ENCODE measurements at places on chromosomes 16 and 17. TPM values are rescaled to one million over a fixed set of nuclear protein-coding genes. Genes with fewer than 3 reads are reported as not detected.
A peak's percentile ranks its signal among the peaks of the same experiment; 100 is the strongest.

The SEZ6L2 gene
- total RNA-seq, result not detected

The CES3 gene
- not detected for total RNA-seq

The IL4R gene
- 213 TPM for total RNA-seq

The GRAPL gene
- 9.6 TPM for total RNA-seq

The CCDC144A gene
- total RNA-seq, result 1.5 TPM

The TNFSF13 gene
- total RNA-seq, result 3.1 TPM

The PRCD gene
- total RNA-seq, result not detected

The CACNG4 gene
- total RNA-seq, result not detected

The TEX14 gene
- 0.22 TPM for total RNA-seq

The CNGB1 gene
- not detected for total RNA-seq

GRCh38 chr17:48471817-48472410 lies 41.9 kb upstream of the SKAP1 start:
- no peak for DNase-seq

GRCh38 chr17:17159571-17159970 lies 46.6 kb downstream of the PLD6 start:
- DNase-seq, result no peak

GRCh38 chr17:73637866-73638265 lies 6.4 kb downstream of the SDK2 start:
- no peak for DNase-seq

DNA sequence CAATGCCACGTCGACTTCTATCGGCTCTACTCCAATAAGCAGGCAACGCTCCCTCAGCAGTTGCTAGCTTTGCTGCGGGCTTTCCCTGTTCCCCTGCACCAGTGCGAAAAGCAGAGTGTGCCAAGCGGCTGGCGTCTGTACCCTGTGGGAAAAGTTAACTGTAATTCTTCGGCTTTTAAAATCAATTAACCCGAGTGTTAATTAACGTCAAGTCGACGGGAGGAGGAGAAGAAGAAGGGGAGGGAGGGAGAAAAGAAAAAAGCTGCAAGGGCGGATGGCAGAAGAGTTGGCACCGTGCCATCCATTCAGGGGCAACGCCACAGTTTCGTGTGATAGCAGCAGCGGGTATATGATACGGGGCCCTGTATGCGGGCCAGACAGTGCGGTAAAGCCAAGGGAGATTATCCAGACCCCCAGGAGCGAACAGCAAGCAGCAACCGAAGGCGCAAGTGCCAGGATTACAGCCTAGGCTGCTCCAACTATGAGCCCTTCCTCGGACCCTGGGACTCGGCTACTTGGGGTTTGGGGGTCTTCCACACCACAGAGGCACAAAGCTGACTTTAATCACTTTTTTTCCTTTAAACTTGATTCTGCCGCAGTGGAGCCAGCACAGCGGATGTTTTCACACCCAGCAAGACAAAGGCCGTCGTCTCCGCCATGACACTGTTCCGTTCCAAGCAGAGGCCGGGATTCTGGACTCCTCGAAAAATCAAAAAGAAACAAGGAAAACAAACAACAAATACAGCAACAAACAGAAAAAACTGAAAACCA lies 253.8 kb upstream of the PMFBP1 start:
- no peak for DNase-seq

DNA sequence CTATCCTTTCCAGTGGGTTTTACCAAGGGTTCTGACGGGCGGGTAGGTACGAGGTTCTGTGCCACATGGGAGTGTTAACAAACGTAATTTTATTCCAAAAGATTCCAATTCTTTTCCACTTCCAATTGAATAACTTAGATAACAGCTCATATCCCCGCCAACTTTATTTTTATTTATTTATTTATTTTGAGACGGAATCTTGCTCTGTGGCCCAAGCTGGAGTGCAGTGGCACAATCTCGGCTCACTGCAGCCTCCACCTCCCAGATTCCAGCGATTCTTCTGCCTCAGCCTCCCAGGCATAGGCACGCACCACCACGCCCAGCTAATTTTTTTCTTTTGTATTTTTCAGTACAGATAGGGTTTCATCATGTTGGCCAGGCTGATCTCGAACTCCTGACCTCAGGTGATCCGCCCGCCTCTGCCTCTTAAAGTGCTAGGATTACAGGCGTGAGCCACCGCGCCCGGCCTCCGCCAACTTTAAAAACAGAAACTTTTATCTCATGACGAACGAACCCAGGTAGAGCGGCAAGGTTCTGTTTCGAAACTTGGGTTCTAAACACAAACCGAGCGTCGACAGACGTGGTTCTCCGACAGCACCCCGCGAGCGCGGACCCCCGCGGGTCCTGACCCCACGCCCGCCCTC lies 613 bp downstream of the ECI1 start:
- peak; percentile 59 for DNase-seq

- peak; percentile 92 for DNase-seq
Measured at GRCh38 chr17:8158267-8159031, 4.3 kb downstream of the VAMP2 start.

DNA sequence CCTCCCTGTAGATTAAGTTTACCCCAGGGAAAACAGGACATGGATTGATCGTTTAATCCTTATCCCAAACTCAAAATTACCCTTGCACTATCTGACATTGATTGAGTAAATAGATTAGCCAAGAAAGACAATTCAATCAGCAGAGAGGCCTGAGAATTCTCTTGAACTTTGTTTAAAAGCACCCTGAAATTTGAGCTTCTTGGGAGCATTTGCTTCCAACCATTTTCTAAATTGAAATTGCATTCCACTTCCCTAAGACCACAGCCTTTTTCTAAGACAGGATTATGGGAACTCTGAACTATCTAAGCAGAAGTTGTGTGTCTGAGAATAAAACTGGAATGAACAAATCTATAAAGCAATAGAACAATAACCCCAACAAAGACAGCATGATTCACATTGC lies 76.6 kb upstream of the TNRC6A start:
- DNase-seq, result no peak

DNA sequence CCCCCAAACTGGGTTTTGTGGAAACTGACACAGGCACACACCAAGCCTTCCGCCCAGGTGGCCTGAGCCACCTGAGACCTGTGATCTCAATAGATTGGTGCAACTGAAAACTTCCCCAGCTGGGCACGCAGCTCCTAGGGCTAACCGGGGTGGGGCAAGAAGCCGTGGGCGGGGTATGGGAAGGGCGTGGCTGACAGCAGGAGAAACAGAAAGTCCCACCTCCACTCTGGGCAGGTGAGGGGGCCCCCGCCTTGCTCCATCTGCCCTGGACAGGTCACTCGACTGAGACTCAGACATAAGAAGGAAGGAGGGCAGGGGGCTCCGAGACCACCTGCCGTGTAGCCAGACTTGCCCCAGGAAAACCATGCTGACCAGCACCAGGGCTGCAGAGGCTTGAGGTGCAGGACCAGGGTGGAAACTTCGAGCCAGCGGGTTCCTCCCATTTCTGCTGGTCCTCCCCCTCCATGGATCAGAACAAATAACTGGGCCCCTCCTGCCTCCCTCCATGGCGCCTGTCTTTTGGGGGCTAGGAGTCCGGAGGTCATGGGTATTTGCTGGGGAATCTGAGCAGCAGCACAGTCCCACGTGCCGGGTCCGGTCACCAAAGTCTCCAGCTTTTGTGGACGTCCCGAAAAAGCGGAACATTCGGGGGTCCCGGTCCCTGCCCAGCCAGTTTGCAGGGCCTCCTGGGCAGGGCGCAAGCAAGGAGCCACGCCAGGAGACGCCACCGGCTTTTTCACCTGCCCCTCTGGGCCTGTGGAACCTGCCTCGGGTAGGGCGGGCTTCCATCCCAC lies 1.3 kb downstream of the TIMP2 start:
- DNase-seq, result no peak

- DNase-seq, result no peak
Measured at GRCh38 chr16:1279945-1280589, 24.2 kb downstream of the TPSD1 start.

GRCh38 chr17:63431939-63432804 lies 13.9 kb downstream of the CYB561 start:
- no peak for DNase-seq

- DNase-seq, result no peak
Measured at GRCh38 chr16:57366544-57367040, 5.7 kb upstream of the CX3CL1 start.

DNA sequence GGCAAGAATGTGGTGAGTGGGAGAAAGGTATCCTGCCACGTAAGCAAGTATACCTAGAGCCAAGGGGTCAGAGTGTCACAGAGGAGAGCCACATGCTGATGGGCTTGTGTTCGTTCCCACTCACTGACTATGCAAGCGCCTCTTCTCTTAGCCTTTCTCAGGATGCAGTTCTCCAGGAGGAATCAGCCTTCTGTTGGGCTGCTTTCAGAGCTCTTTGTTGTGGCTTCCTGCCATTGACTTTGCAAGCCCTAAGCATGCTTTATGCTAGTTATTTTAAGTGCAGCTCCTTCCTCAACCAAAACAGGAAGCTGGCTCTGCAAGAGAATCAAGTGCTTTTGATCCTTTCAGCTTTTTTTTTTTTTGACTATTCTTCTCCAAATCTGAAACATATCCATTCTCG lies 66.6 kb downstream of the SIAH1 start:
- no peak for DNase-seq

DNA sequence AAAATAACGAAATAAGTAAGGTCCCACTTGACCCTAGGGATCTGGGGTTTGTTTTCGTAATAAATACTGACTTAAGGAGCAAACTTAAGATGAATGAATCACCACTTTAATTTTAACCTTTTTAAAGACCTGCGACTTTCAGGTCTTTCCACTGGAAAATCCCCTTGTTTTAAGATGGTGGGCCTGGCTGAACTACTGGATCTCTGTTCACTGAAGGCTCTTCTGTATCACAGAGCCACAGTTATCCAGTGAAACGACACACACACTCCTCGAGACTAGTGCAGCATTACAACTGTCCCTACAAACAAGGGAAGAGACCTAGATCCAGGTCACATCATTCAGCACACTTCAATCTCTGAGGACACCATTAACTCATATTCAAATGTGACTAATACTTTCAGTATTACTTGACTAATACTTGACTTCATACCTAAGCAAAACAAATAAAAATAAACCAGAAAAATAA lies 299.0 kb downstream of the CEP112 start:
- no peak for DNase-seq

- DNase-seq, result no peak
Measured at GRCh38 chr17:42980766-42981397, 517 bp downstream of the RUNDC1 start.

GRCh38 chr17:69375229-69375628 lies 39.3 kb upstream of the MAP2K6 start:
- no peak for DNase-seq

GRCh38 chr17:41394254-41394996 lies 3.0 kb downstream of the KRT31 start:
- no peak for DNase-seq

DNA sequence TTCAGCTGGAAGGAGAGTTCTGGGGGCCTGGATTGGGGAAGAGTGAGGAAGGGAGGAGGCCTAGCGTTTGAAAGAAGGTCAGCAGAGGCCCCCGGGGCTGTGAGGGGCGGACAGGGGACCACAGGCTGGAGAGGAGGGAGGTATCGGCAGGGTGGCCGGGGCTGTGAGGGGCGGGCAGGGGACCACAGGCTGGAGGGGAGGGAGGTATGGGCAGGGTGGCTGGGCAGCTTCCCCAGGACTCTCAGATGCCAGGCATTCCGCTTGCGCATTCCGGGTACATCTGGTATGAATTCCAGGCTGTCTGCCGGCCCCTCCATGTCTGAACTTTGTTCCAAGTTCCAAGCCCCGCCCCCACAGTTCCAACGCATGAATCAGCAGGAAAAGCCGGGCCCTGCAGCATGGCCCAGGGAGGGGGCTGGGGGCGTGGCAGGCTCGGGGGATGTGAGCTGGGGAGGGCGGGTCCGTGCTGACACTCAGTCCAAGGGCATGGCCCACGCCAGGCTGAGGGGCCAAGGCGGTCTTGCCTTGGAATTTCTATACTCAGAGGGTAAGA lies 4.3 kb upstream of the TLCD2 start:
- DNase-seq, result peak; percentile 65

DNA sequence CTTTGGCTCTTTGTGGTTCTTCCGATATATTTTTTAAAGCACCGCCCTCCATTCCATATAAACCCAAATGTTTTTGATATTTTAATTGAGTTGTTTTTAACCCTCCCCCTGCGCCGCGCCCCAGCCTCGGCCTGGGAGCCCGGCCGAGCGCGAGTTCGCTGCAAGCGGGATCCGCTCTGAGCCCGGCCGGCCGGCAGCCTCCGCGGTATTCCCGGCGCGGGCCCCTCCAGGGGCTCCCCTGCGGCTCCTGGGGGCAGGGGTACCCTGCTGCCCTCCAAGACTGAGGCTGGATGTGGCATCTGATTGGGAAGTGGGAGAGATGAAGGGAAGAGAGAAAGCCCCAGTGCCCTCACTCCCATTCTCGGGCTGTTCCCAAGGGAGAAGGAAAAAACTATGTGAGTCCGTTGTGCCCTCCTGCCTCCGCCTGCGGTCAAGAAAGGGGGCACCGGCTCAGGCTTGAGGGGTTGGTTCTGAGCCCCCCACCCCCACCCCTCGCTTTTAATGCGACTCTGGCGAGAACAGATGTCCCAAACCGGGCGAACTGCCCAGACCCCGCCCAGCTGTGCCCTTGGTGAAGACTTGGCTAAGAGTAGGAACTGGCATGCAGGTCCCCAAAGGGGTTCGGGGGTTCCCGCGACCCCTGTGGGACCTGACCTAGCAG lies 8.6 kb downstream of the NEUROD2 start:
- no peak for DNase-seq

GRCh38 chr17:44438636-44439035 lies 49.2 kb upstream of the ITGA2B start:
- DNase-seq, result peak; percentile 76

- DNase-seq, result no peak
Measured at GRCh38 chr16:49458243-49458642, 84.6 kb downstream of the C16orf78 start.

GRCh38 chr16:34801875-34802274 lies 1342.5 kb downstream of the TP53TG3F start:
- no peak for DNase-seq

- DNase-seq, result no peak
Measured at GRCh38 chr16:22070361-22071330, 21.7 kb upstream of the VWA3A start.

DNA sequence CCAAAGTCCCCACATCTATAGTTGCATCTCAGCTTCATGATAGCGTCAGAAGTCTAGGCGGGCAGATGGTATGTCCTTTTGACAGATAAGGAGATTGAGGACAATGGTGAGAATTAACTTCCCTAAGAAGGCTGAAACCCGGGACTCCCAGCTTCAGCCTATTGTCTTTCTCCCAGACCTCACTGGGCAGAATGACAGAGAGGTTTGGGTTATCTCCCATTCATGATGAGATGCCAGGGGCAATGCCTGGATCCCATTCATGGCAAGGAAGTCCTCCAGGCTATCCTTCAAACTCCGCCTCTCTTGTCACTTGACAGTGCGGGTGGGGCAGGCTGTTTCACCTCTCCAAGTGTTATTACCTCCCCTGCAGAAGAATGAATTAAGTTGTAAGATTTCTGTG lies 100.3 kb downstream of the IRX5 start:
- DNase-seq, result no peak

- DNase-seq, result no peak
Measured at GRCh38 chr17:42691021-42691545, 8.8 kb downstream of the CNTNAP1 start.

- DNase-seq, result no peak
Measured at GRCh38 chr17:8274816-8275215, 13.7 kb upstream of the RANGRF start.

GRCh38 chr17:9533441-9533840 lies 42.2 kb downstream of the STX8 start:
- no peak for DNase-seq

Data from natural killer cell treated with Interleukin-12 subunit alpha and Interleukin-12 subunit beta and Interleukin-15 and Interleukin-18, amount 100 ng/mL, for 72 hours (primary cell).